ENCODE measurements at places on chromosomes 5 and 9.

GRCh38 chr9:99358668-99359067 lies 136.6 kb downstream of the SEC61B start:
- no peak for DNase-seq

DNA sequence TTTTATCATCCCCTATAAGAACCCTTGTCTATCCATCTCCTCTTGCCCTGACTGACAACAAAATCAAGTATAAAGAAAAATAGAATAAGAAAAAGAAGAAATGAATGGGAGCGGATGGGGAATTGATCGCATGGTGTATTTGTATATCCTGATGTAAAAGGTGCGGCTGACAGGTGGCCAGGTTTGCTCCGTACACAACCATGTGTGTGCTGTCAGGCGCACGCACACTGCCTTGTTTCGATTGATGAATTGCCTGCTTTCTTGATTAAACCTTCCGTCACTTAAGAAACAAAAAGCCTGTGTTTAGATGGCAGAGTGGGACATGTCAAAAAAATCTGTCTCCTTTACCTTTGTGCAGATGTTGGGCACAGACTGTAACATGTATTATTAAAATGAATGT lies 102.6 kb downstream of the MVB12B start:
- DNase-seq: no peak

DNA sequence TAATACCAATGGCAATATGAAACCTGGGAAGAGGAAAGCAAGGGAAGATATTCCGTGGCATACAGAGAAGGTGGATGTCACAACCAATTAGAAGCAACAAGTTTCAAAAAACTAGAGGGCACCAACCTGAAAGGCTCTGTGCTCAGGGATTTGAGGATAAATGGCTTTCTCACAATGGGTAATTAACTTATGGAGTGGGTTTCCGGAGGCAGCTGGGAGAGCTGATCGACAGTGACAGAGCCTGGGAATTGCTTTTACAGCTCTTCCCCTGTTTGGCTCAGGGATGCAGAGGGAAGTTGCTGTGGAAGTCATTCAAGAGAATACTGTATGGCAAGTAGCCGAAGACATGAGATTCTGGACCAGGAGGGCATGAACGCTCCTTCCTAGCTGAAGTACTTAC lies 237.0 kb downstream of the KIF4B start:
- DNase-seq: no peak

DNA sequence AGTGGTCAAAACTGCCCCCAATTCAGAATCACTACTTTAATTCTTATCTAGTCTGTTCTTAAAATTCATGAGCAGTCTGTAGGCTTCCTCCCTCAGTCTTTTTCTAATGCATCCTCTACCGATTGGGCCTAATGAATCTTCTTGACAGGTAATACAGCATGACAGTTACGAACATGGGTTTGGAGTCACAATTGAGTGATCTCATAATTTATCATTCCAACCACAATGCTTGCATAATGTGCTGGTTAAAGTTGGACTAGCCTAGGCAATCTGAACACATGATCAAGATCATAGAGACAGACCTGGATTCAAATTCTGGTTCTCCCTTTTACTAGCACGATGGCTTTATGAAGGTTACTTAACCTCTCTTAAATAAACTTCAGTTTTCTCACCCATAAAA lies 33.1 kb upstream of the SETD9 start:
- DNase-seq: peak; percentile 68

DNA sequence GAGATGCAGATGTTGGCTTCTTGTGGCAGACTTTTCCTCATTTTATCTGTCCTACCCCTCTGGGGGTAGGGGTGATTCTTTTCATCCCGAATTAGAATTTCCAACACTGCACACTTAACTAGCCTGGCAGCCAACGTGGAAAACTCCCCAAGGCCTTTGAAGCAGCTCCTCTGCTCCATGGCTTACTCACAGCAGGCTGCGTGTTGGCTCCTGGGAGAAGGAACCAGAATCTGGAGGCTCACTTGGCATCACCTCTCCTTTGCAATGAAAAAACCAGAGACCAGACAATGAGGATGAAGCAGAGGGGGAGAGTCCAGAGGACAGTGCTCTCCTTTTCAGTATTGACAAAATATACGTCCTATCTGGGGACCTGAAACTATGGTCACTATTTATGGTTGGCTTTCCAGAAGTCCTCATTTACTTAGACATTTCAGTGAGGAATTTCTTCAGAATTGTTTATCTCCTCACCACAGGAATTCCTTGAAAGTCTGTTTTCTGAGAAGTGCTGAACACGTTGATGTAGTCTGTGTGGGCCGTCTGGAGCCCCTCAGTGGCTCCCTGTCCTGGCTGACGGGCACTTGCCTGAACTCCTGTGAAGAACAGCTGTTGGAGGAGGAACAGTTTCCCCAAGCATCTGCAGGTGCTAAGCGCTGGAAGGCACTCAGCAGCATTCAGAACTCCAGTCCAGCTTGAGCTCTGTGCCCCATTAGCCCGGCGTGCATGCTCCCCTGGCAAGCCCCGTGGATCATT lies 231.3 kb downstream of the RFK start:
- DNase-seq: no peak

Data from RCC 7860 (cell line).